GOT3 (cell line): ENCODE measurements at places on chromosomes 2 and 18.

GRCh38 chr2:71070294-71071093 is 2.0 kb downstream of the NAGK start:
- DNase-seq, result no peak

DNA sequence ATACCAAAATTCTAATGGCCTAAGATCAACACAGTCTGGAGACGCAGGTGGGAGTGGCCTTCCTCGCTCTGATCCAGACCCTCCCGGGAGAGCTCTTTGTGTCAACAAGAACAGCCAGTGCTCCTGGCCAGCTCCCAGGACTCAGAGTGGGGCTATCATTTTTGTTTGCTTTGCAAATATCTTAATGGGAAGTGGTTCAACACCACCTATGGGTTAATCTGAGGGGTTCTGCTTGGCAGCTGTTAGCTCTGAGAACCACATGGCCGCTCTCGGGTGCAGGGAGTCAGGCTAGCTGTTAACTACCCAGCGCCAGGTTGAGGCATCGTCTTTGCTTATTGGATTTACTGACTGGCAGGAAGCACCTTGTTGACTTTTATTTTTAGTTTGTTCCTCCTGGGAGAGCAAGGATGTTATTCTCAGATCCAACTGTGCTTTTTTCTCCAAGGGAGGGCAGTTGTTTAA is 184.8 kb upstream of the SP5 start:
- DNase-seq, result no peak

GRCh38 chr18:78323453-78324197 is 656.0 kb upstream of the SALL3 start:
- DNase-seq, result no peak

DNA sequence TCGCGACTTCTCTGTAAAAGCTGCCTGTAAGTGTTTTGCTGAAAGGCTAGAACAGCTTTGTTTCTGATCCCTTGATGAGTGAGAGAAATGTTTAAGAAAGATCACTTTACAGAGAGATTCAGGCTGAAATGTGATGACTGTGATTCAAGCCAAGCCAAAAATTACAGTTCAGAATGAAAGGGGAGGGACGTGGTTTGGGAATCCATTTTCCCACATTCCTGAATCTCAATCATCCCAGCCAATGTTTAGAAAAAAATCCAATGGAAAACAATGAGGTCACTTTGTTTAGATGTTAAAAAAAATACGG is 416.7 kb downstream of the ARHGAP15 start:
- DNase-seq, result no peak

DNA sequence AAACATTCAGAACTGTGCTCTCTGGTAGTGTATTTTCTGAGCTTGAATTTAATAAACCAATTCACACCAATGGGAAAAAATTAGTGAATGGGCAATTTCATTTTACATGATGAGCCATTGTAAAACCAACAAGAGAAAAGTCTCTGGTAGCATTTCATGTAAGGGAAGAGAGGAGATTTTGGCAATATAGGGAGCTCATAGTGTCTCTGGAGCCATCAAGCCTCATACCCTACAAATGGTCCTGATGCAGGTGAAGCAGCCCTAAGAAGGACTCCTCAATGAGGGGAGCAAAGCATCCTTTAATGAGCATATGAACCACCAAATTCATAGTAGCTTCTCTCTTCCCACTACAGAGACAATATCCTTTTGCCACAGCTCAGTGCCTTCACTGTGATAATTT is 373.0 kb downstream of the RIT2 start:
- DNase-seq, result no peak

DNA sequence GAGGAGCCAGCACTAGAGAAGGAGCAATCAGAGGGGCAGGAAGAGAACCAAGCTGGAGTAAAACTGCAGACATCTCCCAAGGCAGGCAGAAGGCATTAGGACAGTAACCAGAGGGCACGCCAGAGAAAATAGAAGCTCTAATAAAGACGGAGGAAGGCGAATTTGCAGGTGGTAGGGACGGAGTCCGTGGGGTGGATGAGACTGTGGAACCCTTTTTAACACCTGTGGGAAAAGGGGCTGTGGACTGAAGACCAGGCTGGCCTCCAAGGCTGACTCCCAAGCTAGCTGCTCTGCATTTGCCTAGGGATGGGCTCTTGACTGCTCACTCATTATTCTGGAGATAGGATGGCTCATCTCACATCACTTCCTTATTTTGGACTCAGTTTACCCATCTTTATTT is 49.5 kb downstream of the SLC4A1AP start:
- DNase-seq, result no peak

DNA sequence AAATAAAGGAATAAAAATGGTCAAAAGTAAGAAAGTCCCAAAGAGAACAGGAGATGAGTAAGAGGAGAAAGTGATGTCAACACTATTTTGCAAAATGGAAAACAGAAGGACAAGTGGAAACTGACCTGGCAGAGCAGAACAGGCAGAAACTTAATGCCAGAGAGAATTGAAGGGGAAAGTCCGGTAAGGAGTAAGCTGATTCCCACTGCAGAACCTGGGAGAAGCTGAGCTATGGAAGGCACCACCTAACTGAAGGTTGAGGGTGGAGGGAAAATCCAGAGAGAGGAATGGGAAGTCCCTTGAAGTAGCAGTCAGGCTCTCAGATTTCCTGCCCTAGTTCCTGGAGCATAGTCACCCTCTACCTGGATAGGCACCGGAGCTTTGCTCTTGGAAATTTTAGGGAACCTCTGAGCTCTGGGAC is 59.8 kb downstream of the MOGAT1 start:
- no peak for DNase-seq

- no peak for DNase-seq
Observed at GRCh38 chr2:173966274-173967098, 1.3 kb upstream of the SP3 start.

DNA sequence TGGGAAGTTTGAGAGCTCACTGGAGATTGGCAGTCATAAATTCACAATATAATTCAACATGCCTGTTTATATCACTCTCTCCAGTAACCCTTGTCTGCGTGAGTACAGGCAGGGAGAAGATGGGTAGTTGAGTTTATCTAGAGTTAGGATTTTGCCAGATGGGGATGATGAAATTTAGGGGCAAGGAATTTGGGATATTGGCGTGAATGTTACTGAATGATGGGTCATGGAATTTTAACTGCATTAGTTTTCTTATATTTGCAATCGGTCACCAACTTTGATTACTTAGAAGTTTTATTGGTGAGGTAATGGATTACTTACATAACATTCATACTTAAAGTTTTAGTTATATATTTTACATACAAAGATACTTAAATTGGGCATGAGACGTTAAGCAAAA is 35.1 kb downstream of the SANBR start:
- DNase-seq, result no peak

DNA sequence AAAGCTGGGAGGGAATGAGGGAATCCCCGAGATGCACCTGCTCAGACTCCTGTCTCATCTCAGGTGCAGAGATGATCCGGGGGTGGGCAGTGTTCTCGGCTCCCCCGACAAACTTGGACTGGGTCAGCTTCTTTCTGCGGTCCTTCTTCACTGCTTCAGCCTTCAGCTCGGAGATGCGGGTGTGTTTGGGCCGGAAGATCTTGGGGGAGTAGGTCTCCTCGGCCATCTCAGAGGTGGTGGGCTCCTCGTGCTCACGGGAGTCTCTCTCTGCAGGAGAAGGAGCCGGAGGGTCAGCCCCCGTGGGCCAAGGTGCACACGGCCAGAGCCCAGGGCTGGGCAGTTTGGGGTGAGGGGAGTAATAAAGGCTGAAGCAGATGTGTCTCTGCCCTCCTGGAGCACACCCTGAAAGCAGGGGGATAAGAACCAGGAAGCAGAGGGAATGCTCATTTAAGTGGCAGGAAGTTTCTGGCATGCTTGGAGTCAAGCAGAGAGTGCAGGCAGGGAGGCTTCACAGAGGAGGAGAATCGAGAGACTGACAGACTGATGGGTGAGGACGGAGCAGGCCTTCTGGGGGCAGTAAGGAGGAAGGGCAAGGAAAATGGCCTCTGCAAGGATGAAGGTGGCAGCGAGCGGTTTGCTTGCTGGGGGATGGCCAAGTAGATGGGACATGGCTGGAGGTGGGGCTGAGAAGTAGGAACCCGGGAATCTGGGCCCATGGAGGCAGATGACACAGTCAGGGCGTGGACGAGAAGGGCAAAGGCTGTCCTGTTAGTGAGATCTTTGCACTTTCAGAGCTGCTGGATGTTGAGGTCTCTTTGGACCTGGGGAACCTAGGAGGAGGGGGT is 16.3 kb downstream of the IGFBP5 start:
- DNase-seq, result no peak

- no peak for DNase-seq
Observed at GRCh38 chr18:63307551-63308200, 11.9 kb downstream of the BCL2 start.

- DNase-seq, result no peak
Observed at GRCh38 chr2:142672698-142673097, 204.8 kb upstream of the KYNU start.

GRCh38 chr18:35662293-35663062 is 80.9 kb downstream of the GALNT1 start:
- no peak for DNase-seq

DNA sequence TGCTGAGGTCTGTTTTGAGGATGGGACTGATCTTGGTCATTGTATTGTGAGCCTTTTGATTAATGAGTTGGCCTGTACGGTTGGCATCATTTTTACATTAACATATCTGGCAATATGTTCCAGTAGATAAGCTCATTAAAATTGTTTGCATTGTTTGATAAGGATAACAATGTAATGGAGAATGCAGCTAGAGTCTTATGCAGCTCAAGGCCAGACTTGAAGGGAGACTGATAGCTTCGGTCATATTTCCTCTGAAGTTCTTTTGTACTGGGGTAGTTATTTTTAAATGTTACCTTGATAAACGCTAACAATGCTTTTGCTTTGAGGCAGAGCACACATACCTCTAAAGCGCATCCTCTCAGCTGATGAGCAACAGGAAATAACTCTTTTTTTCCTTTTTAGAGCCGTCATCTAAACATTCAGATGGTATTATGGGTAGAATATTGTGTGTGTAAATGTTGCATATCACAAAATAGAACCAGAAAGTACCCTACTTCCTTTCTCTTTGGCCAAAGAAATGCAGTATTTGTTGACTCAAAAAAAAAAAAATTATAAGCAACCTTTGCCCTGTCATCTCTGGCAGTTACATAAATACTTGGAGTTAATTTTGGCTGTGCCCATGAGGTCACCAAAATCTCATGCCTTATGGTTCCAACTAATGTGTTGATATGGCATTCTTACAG is 1.3 kb downstream of the MAPRE2 start:
- DNase-seq, result no peak

DNA sequence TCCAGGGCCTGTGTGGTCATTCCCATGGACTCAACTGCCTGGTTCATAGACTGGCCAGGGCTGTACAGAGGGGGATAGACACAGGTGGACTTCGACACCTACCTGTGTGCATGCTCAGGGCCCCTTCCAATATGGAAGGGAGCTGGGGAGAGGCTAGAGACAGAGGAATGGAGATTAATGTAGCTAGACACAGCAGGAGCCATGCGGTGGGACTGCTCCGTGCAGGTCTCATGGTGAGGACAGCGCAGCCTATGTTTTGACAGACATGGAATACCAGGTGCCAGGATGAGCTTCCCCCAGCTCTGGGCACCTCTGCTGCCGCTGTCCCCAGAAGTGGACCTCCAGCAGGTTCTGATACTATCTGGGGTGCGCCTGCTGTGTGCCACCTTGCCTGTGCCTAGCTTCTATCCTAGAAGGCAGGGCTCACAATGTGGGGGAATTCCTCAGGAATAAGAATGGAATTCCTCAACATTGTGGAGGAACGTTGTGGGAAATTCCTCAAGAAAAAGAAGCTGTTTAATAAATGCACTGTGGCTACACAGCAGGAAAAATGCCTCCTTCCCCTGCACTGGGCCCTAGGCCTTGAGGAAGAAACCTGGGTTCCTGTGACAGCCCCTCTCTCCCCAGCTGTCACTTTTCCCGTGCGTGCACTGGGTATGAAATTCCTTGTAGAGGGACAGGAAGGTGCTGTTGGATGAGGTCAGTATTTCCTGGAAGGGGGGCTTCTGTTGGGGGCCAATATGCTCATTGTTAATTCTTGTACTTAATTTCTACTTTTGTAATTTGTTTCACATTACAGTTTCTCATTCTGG is 7.3 kb downstream of the IL1R1 start:
- no peak for DNase-seq
